Activated T-cell treated with anti-CD3 and anti-CD28 coated beads for 48 hours (primary cell): ENCODE measurements at places on chromosomes 5 and 9.

DNA sequence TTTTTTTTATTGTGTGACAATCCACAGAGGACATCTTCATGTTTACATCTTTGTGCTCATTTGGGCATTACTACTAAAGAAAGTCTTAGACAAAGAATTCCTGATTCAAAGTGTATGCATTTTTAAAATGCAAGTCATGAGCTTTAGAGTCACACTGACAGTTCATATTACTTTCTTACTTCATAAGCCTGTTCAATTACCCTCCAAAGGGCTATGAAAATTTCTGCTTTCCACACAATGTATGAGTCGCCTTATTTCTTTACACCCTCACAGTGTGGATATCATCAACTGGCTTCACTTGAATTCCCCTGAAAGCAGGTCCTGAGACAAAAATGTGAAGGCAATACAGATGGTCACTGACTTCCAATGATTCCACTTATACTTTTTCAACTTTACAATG, 280.4 kb upstream of the PTGER4 start:
- no peak for DNase-seq

DNA sequence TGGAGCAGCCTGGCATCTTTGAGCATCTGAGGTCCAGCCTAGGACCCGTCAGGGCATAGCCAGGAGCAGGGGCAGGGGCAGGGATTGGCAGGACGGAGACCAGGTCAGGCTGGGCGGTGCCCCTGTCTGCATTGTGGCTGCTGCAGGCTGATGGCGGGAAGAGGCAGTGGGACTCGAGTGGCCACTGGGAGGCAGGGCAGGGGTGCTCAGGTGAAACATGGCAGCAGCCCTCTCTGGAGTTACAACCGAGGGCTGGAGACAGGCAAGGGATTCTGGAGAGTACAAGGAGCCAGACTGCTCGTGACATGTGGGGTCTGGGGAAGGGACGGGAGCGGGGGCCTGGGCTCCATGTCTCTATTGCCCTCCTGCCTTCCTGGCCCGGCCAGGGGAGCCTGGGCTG, 97.4 kb upstream of the RAPGEF1 start:
- DNase-seq: no peak

GRCh38 chr9:19223724-19224123, 6.8 kb upstream of the DENND4C start:
- DNase-seq: no peak

GRCh38 chr9:35659340-35659739, 1.2 kb downstream of the CCDC107 start:
- no peak for DNase-seq

GRCh38 chr9:89358985-89359384, 40.7 kb downstream of the SECISBP2 start:
- DNase-seq: no peak

- DNase-seq: no peak
These were observed 787.4 kb upstream of the RGMB start for GRCh38 chr5:97986069-97986468.

GRCh38 chr9:107484117-107484723, 5.3 kb downstream of the KLF4 start:
- no peak for DNase-seq

DNA sequence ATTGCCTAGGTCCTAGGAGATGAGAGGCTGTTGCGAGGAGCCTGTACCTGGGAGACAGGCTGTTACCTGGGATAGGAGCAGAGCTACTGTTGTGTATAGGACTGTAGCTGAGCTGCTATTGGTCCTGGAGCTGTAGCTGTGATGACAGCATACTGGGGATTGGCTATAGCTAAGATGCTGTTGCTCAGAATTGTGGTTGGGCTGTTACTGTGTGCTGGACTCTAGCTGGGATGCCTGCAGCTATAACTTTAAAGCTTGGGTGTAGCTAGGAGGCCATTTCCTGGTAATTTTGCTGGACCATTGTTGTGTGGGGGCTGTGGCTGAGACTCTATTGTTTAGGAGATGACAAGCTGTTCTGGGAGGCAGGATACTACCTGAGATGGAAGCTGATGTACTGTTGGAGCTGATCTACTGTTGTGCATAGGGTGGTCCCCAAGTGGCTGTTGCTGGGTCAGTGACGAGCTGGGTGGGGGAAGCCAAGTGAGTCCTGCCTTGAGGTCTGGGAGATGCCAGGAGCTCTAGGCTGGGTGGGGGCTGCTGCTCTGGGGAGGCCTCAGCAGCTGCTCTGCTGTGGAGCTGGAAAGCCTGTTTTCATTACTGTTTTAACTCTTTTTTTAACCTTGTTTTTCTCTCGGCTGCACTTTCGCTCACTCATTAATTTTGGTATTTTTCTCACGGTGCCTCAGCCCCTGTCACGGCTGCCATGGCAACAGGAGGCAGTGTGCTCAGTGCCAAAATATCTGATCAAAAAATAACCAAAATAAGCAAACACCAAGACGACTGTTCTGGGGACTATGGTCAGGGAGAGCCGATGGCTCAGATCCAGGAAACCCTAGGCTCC, 3.0 kb upstream of the PCDH1 start:
- no peak for DNase-seq

GRCh38 chr9:128108269-128109049, 19.1 kb downstream of the PTGES2 start:
- no peak for DNase-seq

DNA sequence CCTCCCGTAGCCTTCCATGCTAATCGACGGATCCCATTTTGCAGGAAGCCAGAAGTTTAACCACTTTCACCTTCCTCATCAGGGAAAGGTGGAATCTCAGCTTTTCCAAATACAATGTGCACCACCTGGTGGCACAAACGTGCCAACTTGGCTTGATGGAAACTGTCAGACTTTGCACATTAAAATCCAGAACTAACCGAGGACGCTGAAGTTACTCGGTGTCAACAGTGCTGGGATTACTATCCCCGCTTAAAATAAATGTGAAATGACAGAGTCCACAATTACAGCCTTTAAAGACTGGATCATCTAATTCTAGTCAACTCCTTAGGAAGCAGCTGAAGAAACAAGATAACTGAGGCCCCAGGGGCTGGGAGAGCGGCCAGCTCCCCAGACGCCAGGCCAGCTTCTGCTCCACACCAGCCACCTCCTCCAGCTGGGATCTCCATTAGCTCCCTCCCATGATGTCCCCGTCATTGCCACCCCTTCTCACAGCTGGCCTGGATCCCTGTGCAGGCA, 50.1 kb upstream of the RETREG1 start:
- DNase-seq: no peak

GRCh38 chr5:83687124-83687619, 33.5 kb downstream of the HAPLN1 start:
- no peak for DNase-seq

GRCh38 chr5:4375640-4376039, 764.5 kb upstream of the ADAMTS16 start:
- DNase-seq: no peak

GRCh38 chr5:31954091-31954490, 220.0 kb downstream of the GOLPH3 start:
- no peak for DNase-seq

- no peak for DNase-seq
These were observed 9.3 kb upstream of the ZDHHC12 start for GRCh38 chr9:128733256-128733655.
